ENCODE measurements at places on chromosomes 16 and 17.

- DNase-seq: no peak
Measured at GRCh38 chr17:46045639-46046038, 46.6 kb downstream of the STH start.

DNA sequence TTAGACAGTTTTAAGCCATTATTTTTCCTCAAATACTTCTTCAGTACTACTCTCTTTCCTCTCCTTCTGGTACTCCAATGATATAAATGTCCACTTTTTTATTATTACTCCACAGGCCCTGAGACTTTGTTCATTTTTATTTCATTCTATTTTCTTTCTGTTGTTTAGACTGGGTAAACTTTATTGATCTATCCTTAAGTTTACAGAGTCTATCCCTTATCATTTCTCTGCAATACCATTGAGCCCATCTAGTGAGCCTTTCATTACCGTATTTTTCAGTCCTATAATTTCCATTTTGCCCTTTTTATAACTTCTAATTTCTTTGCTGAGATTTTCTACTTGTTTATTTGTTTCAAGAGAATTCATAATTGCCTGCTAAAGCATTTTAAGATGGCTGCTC, 193.7 kb downstream of the TOX3 start:
- no peak for DNase-seq

DNA sequence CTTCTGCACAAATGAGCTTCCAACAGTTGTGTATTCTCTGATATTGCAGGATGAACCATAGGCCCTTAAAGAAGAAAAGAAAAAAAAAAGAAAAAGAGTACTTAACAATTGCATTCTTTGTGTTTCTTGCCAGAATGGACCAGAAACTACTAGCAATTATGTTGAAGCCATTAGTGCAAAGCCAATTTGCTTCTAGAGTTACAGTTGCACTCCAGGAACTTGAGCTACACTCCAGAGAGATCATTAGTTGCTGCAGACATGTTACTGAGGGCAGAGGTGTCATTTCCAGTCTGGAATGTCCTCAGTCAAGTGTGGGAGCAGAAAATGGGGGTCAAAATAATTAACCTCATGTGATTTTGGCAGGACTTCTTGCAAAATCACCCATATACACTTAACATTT, 85.6 kb upstream of the CCL2 start:
- DNase-seq: no peak

- DNase-seq: no peak
Measured at GRCh38 chr17:13256545-13256944, 238.7 kb upstream of the ELAC2 start.

- no peak for DNase-seq
Measured at GRCh38 chr17:77213778-77214132, 73.0 kb downstream of the SEC14L1 start.

DNA sequence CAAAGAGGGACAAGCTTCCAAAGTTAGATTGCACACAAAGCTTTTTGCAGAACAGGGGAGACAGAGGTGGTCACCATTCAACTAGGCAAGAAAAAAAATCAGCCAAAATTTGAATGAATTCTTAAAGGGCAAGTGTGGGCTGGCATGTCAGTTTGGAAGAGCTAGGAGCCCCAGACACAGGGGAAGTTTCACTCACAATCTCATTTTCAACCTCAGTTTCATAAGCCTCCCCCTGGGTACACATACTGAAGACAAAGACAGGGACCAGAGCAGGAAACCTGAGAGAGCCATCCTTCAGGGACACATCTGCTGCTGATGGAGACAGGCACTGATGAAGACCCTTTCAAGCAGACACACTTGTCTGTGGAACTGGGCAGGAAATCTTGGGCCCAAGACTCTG, 106.3 kb upstream of the PSMD7 start:
- no peak for DNase-seq

DNA sequence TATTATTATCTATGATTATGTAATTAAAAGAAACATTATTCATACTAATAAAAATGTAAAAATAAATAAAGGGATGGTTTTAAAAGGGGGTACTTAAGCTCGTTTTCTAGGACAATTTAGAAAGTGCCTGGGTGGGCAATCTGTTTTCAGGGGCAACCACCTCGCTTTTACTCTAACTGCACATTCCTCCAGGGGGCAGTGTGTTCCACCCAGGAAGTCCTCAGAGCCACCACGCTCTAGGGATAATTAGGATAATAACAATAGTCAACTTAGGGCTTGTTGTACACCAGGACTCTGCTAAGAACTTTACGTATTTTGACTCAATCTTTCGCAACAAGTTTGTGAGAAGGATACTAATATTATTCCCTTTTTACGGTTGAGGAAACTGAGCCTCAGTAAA, 396.7 kb upstream of the MAF start:
- DNase-seq: no peak

DNA sequence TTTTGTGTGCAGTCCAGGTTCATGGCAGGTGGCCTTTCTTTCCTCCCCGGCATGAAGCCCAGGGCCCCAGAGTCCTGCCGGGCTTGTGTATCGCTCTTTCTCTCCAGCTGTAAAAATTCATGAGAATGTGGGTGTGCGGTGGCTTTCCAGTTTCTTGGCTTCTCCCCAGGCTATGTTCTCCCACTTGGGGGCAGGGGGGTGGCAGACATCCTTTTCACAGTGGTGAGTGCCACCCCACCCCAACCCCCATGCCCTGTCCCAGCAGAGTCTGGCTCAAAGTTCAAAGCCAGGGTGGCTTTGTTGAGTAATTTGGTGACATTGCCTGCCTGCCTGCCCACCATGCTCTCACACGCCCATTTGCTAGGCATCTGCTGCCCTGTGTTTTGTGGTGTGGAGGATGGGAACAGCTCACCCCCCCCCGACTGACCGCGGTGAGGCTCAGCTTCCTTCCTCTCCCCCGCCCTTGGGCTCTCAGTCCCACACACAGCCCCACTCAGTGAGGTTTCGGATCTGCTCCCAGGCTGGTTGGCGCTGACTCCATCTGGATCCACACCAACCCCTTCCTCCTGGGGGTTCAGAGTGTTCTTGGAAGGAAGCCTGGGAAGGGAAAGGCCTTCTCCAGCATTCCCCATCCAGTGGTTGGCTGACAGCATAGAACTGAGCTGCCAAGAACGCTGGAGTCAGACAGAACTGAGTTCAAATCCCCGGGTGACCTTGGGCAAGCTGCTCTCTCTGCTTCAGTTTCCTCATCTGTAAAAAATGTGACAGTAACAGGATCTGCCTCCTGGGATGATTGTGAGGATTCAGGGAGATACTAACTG, 36.0 kb downstream of the CHD9 start:
- DNase-seq: peak; percentile 87

GRCh38 chr16:57814896-57815295, 12.6 kb upstream of the KIFC3 start:
- DNase-seq: no peak

GRCh38 chr17:67049025-67049739, 4.8 kb downstream of the CACNG1 start:
- DNase-seq: no peak

- no peak for DNase-seq
Measured at GRCh38 chr16:17452922-17453321, 17.8 kb downstream of the XYLT1 start.

DNA sequence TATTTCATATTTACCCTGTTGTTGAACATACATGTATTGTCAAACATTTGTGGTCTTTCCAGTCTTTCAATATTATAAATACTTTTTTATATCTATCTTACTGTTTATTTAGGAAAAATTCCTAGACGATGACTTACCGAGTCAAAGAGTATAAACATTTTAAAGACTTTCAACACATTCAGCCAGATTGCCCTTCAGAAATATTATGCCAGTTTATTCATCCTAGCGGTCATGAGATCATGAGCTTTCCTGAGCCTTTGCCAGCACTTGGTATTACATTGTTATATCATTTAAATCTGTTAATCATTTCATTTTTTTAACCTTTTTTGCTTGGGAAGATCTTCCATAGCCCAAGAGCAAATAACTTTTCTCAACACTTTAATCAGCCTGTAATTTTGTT, 197.4 kb downstream of the SPECC1 start:
- DNase-seq: no peak

DNA sequence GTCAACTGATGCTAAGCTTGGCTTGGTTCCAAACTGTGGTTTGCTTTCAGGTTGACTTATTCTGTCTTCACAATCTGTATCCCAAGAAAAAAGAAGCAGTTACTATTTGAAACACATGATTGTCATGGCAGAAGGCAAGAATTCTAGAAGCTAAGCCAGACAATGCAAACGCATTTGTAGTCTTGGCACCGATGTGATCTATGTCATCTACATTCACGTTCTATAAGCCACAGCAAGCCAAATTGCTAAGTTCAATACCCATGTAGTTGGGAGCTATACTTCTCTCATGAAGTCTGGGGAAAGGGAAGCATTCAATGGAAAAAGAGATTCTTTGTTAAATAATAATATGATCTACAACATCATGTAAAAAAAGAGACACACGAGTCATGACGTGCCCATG, 18.3 kb upstream of the KIF2B start:
- DNase-seq: no peak

- DNase-seq: no peak
Measured at GRCh38 chr17:28384281-28385036, 13.0 kb downstream of the SARM1 start.

DNA sequence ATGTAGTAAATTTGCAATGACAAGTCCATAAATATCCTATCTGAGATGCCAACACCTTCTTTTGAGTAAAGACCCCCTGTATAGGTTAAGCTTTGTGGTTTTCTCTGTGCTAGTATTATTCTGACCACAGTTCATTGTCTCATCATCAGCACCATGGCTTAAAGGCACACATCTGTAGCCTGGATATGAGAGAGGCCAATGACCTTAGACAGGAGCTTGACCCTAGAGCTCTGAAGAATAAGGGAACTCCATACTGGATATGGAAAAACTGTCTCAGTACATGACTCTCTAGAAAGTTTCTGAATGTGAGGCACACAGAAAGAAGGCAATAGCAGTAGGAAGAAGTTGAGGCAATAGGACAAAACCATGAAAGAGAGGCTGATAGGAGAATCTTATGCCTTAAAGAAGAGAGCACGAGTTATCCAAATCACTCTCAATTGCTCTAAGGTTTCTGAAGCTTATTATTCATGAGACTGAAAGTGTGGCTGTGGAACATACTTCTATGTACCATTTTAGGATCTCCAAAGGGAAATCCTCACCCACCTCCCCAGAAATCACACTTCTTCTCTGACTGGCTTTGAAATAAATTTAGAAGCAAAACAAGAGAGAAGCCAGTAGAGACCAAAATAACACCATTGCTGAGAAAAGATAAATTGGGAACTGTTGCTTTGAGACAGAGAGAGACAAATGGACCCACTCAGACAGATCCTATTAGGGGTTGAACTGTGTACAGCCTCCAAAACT, 150.2 kb downstream of the ABCA8 start:
- DNase-seq: no peak

DNA sequence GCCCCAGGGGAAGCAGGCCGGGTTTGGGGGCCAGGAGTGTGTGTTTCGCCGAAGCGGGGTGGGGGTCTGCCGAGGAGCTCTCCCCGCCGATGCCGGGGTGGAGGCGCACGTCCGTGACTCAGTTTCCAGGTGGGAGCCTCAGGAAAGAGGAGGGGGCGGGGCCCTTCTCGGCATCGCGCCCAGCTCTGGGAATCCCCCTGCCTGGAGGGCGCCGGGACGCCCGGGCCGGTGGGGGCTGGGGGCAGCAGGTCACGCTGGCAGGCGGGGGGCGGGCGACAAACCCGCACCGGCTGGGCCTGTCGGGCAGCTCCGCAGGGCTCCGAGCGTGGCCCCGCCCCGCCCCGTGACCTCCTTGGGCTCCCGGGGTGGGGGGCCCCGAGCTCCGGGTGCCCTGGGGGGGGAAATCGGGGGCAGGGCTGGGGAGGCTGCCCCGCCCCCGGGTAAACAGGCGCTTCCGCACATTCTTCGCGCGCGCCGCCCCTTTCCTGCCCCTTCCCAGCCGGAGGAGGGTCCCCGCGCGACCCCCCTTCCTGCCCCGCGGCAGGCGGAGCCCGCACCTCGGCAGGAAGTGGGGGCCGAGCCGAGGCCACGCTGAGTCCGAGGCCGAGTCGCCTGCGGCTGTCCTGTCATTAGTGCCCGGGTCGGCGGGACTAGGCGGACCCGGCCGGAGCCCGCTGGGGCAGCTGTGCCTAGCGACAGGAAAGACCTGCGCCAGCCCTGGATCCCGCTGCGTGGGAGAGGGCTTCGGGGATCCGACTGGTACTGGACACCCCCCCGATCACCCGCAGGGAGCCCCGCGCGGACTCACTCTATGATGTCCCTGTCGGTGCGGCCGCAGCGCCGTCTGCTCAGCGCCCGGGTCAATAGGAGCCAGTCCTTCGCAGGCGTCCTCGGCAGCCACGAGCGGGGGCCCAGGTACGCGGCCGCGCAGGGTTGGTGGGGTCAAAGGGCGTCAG, 9.3 kb downstream of the RIPOR1 start:
- DNase-seq: no peak

- no peak for DNase-seq
Measured at GRCh38 chr16:5377280-5377898, 279.8 kb upstream of the EEF2KMT start.

DNA sequence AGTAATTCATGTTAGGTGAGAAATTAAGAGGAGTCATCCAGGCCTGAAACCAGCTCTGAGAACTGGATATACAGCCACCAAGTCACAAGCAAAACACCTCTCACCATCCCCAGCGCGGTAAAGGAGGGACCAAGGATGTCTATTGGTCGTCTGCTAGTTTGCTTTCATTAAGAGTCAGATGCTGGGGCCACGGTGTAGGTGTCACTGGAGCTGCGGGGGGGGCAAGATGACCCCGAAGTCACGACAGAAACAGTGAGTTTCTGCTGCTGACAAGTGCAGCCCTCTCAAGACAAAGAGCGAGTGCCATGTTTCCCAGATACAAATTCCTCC, 790 bp downstream of the NCBP3 start:
- no peak for DNase-seq
